ENCODE measurements at places on chromosomes 3 and 15.

DNA sequence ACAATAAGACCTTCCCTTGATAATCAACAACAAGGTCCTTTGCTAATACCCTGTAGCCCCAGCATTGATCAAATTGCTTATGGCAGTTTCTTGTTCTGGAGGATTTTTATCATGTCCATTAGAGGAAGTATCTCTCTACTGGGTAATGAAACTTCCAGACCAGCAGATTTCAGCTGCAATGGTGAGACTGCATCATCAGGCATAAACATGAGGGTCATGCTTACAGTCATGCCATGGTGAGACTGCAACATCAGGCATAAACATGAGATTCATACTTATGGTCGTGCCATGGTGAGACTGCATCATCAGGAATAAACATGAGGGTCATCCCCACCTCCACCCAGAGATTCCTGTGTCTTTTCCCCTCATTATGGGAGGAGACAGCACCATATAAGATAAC, 129.0 kb upstream of the LIPC start:
- DNase-seq, result no peak

DNA sequence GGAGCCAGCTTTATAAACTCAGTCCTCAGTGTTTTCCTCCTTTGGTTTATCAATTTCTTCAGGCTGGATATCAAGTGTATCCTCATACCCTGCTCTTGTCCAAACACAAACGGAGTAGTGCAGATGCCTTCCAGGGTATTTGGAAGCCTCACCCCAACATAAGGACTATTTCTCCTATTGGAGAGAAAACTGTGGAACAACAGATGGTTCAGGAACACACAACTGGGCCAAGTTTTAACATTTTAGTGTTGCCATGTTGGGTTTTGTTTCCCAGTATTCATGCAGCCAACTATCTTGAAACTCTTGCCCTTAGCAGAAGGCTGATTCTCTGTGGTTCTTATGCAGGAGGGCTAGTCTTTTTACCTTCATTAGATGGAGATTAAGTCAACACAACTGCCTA, 398.1 kb downstream of the GABRB3 start:
- DNase-seq, result no peak

DNA sequence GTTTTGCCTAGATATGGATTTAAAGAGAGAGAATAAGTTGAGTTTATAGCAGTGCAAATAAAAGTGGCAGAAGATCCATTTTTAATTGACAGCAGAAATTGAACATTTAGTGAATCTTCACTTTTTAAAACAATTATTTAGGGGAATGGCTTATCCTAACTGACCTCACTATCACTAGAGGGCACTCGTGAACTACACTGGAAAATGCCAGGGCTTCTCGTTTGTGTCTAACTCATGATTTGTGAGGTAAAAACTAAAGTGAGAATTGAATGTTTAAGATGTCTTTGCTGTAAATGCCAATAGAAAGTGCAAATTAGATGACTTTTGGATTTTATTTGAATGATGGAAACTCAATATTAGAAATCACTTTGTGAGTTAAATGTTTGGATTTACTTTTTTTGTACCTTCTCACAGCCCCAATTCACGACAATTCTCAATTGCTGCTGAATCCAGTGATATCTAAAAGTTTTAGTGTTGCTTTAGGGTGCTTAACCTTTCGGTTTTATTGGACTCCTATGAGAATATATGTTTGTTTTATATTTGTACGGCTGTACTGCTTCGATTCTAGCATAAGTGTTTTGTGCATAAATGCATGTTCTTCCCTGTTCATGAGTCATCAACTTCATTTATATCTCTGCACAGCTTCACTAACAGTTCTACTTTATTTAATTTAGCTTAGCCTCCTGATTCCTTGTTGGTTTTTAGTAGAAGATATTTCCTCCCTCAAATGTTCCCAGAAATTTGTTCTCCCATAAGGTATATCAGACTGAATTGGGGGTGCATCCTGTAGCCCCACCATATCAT, 462.1 kb downstream of the MFSD1 start:
- no peak for DNase-seq

DNA sequence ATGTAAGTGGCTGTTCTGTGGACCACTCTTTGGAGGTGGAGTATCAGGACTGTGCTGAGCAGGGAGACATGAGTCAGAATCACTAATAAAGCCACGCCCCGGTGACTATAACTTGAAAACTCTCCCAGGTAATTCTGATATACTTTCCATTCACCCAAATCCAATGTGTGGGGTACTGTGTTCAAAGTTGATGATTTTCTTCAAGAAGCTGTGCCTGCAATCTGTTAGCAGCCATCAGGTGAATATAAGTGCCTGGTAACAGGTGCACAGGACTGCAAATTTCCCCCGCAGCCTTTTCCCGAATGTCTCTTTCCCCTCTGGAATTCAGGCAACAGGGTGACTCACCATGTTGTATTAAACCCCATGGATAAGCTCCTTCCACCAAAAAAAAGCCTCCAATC, 17.0 kb downstream of the MAGI1 start:
- no peak for DNase-seq

DNA sequence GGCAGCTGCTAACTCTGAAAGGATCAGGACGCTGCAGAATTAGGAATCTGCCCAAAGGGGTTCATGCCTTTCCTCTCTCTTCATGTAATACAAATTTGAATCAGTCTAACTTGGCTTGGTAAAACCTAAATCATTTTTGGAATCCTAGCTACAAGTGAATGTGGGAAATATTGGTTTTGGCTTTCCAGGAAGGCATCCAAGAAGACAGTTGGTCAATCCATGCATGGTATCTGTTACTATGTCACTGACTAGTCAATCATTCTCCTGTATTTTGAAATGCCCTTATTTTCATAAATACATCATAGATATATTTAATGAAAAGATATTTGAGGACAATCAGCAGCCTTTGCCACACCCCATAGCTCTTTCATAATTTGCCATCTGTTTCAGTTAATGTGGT, 7.5 kb upstream of the PLS1 start:
- no peak for DNase-seq

Data from right atrium auricular region (tissue), 2 donors.